ENCODE measurements at places on chromosomes 4 and X.

GRCh38 chr4:174834477-174834876, 5.4 kb upstream of the GLRA3 start:
- DNase-seq: no peak

DNA sequence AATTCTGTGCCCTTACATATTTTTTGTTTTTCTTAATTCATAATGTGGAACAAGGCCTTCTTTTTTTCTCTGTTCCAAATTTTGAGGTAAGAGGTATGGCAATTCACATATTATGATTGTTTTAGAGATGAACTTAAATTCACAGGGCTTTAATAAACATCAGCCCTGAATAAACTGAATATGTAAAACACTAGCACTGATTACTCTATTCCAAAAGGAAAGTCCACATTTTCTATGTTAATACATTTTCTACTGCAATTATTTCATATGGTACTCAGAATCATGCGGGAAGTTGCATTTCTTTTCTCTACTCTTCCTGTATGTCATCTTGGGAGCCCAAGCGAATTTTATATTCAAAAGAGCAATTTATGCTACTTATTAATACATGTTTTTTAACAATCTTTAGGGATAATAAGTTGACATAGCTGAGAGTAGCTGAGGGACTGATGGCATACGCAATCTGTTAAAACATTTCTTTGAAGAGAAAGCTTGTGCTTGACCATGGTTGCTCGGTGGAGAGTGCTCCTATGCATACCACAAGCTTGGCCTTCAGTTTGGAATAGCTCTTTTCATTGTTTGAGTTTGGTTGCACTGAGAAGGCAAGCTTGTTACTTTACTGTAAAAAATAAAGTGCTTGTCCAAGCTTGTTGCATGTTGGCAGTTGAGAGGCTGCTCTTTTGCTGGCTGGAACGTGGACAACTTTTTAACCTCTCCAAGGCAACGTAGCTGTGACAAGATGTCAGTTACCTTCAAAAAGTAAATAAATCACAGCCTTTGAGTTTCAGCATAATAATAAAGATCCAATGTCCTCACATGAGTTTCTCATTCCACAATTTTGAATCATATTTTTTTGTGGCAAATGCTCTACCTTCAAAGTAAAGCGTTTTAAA, 196.3 kb upstream of the SPRY1 start:
- DNase-seq: no peak

DNA sequence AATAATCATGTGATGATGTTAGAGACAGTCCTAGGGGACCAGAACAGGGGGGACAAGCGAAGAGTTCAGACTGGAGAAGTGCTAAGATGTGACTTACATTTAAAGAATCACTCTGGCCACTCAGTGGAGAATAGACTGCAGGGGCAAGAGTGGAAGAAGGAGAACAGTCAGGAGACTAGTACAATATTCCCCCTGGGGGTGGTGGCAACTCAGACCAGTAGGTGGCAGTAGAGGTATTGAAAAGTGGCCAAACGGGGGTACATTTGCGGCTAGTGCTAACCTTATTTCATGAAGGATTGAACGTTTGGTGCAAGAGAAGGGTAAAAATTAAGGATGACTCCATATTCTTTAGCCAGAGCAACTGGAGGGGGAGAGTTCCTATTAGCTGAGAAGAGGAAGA, 2.7 kb upstream of the BMX start:
- DNase-seq: peak; percentile 1

DNA sequence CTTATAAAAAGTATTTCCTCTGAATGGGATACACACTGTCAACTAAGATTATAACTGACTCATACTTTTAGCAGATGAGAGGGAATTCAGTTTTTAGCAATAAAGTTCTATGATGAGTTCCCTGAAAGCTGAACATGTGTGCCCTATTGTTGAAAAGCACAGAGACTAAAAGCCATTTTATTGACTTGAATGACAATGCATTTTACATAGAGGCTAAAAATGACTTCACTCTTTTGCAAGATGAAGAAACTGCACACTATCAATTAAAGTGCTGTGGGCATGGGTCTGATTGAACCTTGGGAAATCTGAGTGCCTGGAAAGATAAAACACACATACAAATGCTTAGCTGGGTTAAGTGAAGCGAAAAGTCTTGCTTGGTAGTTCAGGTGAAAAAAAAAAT, 633.4 kb downstream of the PDHA2 start:
- DNase-seq: no peak

DNA sequence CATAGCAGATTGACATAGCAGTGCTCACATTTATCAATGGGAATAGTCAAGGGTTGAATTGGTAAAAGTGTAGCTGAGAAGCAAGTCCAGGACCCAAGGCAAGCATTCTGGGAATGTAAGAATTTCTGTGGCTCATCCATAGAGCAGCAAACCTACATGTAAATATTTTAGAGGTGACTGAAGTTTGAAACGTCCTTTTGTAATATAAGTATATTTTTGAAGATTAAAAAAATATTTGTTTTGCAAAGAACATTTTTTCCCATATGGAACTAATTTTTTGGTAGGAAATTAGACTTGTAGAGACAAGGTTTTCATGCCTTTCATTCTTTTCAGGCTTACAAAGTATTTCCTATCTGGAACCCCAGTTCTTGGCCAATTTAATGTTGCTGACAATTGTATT, 104.0 kb downstream of the TEX13A start:
- no peak for DNase-seq

GRCh38 chr4:151573945-151574344, 165.0 kb downstream of the FHIP1A start:
- DNase-seq: no peak

DNA sequence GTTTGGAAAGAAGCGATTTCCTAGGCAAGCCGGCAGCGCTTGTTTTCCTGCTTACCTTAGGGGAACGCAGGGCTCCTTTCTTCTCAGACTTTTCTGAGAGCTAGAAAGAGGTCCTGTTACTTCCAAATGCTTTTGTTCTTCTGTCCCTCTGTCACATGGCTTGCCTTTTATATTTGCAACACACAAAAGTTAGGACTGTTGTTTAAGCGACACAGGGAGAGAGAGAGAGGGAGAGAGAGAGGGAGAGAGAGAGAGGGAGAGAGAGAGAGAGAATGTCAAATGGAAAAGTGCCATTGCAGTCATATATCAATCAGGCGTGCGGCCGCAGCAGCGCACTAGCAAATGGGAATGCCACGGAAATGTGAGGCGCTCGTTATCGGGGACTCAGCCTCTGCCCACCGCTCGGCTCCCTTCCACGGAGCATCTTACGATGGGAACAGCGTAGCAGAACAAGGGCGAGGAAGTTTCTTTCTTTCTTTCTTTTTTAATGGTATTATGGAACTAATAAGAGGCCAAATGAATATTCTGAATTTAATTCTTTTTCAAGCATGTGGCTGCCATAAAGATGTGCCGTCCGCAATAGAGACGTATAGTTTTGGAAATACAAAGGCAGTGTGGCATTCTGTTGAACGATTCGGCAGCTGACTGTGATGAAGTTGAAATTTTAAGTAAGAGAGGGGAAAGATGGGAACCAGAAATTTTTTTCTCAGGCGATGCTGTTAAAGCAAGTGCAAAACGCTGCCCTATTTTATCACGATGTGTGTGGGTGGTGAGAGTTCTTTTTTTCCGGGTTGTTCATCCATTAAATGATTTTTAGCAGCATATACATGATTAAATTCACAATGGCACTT, at the start of gene NDP:
Gene NDP, minus strand, starts transcription at position 142 of the 851 bp plus-strand sequence. CDS start 14,745 bp downstream, outside the sequence.
- DNase-seq: peak; percentile 0

DNA sequence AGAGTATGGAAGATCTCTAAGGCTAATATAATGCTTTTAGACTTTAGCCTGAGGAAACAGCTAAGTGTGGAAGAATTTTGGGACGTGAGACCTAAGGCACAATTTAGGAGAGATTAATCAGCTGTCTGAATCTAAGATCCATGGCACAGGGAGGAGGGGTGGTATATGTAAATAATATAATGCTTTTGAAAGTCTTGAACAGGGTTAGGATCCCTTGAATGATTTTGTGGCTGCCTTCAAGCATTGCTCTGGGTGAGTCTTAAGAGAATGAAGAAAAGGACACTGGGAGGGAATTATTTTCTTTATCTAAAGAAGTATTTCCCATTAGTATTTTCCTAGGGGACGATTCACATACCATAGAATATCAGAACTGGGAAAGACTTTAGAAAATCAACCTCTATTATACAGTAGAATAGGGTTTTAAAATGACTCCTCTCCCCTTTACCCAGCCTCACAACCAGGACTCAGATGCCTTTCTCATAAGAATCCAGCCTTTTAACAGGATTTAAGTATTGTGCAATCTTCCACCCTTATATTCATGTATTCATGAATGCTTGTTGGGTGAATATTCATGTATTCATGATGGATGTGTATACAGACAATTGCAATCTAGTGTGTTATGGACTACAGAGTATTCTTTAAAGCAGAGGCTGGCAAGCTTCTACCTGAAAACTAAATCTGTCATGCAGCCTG, 664.2 kb upstream of the CPEB2 start:
- DNase-seq: no peak

- DNase-seq: no peak
Observed at GRCh38 chrX:115260330-115260729, 26.4 kb upstream of the LRCH2 start.

DNA sequence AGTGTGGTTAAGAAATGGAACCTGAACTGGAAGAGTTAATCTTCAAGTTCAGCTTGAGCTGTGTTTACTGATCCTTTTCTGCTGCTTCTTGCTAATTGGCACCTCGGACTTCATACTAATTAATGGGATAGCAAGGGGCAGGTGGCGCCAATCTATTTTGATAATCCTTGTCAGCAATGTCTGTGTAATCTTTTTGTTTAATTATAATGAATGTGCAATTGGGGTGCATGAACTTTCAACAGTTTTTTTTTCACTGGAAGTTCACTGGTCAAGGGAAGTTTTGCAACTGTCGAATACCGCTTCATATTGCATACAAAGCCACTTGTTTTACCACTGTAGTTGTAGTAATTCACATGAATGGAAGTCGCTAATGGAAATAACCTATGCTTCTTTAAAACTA, 261.0 kb downstream of the BMPR1B start:
- no peak for DNase-seq

GRCh38 chr4:95049551-95050233, 291.9 kb downstream of the BMPR1B start:
- DNase-seq: no peak

GRCh38 chr4:47551682-47552081, 66.6 kb downstream of the ATP10D start:
- DNase-seq: no peak

DNA sequence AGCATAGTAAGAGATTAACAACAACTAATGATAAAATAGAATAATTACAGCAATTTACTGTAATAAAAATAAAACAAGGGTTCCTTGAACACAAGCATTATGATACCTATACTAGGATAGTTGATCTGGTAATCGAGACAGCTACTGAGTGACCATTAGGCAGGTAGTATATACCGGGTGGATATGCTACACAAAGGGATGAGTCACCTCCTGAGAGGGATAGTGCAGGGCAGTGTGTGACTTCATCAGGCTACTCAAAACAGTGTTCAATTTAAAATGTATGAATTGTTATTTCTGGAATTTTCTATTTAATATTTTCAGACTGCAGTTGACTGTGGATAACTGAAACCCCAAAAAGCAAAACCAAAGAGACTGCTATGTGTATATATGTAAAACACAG, 9.7 kb upstream of the ANTXR2 start:
- no peak for DNase-seq

- no peak for DNase-seq
Observed at GRCh38 chr4:159290321-159291030, 187.6 kb downstream of the RAPGEF2 start.

- DNase-seq: no peak
Observed at GRCh38 chr4:121073004-121073435, 685 bp upstream of the NDNF start.

DNA sequence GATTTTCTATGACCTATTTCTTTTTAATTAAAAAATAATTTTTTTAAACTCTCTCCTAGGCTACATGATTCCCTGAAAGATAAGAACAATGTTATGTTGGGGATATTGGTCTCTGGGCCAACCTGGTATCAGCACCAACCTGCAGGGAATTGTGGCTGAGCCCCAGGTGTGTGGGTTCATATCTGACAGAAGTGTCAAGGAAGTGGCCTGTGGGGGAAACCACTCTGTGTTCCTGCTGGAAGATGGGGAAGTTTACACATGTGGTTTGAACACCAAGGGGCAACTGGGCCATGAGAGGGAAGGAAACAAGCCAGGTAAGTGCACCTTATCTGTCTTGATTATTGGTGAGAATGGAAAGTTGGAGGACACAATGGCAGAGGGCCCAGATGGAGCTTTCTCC, 13.5 kb downstream of the HERC3 start:
- no peak for DNase-seq

GRCh38 chrX:71532078-71532752, 689 bp upstream of the OGT start:
- no peak for DNase-seq

DNA sequence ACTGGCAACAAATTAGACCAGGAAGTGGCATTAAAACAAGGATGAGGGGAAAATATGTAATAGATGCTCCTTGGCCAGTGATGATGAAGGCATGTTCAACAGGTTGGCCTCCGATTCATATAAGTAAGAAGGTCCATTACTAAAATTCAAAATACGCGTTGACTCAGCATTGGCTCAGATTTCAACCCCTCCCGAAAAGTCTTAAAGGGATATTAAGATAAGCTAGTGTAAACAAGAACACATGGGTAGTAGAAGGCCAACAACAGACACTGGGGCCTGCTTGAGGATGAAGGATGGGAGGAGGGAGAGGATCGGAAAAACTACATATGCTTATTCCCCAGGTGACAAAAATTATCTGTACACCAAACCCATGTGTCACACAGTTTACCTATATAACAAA, 19.1 kb upstream of the LAP3 start:
- no peak for DNase-seq

GRCh38 chr4:94841864-94842221, 84.1 kb downstream of the BMPR1B start:
- no peak for DNase-seq

DNA sequence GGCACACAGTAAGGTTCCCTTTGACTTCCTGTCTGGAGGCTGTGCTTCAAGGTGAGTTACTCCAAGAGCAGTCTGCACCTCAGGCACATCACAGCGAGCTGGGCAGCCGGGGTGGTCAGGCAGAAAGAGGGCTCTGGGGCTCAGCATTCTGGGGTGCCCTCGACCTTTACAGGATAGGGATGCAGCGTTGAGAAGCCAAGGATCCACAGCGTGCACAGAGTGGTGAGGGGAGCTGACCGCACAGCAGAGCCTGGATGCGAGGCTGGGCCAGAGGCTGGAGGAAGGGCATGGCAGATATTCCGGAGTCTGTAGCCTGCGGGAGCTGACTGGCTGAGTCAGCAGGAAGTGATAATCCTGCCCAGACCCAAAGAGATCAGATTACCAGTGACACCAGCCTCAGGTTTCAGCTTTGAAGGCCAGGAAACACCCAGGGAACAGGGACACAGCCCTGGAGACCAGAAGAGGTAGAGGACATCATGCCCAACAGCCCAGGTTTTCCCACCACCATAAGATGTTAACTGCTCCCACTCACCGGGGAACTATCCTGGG, 38.4 kb upstream of the PDLIM3 start:
- DNase-seq: no peak

- no peak for DNase-seq
Observed at GRCh38 chr4:39495446-39496213, 31.6 kb downstream of the UGDH start.

Data from C1 segment of cervical spinal cord (tissue), 14 donors.